ENCODE measurements at places on chromosomes 16 and 17.

- no peak for DNase-seq
These were observed 139.5 kb downstream of the BCAS3 start for GRCh38 chr17:60817192-60817591.

- DNase-seq: no peak
These were observed 9.2 kb upstream of the MRPL58 start for GRCh38 chr17:75003070-75003956.

- DNase-seq: peak; percentile 77
These were observed at the start of gene NDE1 for GRCh38 chr16:15650019-15650697. Gene NDE1 (plus strand): TSS chr16:15650245. CDS start chr16:15664779, 14,534 bp downstream.

GRCh38 chr16:51522902-51523301, 371.8 kb upstream of the SALL1 start:
- DNase-seq: no peak

DNA sequence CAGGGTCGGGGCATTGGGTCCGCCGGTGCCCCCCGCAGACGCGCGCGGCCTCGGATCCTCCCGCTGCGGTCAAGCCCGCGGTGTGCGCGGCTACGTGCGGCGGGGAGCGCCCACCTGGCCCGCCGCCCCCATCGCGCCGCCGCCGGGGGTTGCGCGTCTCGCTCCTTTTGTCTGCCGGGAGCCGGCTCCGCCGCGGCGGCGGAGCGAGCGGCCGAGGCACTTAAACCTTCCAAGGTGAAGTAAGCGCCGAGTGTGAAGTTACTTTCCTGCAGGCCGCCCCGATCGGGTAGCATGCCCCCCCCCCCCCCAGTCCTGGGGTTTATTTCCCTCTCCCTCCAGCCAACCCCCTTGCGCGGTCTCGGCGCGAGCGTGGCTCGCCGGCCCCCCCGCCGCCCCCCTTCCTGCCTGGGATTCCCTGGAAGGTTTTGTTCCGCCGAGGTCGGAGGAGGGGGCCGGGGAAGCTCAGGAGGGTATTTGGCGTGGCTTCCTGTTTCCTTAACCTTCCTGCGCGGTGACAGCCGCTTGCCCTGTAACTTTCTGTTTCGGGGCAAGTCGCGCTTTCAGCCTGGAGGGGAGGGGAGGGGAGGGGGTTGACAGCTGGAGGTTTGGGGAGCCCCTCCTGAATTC, 56.6 kb upstream of the GSE1 start:
- DNase-seq: peak; percentile 32

DNA sequence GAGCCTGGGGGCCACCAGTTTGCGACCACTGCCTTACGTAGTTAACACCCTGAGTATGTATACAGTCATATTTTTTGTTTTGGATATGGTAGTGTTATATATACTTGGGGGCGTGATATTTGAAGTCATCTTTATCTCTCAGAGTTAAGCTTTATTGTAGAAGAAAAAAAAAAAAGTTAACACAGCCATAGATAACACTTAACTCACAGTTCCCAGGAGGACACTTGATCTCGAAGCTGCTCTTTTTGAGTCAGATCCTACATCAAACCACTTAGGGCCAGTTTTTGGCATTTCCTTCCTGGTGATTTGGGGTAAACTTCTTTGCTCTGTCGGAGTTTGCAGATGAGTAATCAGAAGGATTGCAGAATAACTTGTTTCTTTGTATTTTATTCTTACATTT, 5.8 kb downstream of the ITPRIPL2 start:
- DNase-seq: no peak

DNA sequence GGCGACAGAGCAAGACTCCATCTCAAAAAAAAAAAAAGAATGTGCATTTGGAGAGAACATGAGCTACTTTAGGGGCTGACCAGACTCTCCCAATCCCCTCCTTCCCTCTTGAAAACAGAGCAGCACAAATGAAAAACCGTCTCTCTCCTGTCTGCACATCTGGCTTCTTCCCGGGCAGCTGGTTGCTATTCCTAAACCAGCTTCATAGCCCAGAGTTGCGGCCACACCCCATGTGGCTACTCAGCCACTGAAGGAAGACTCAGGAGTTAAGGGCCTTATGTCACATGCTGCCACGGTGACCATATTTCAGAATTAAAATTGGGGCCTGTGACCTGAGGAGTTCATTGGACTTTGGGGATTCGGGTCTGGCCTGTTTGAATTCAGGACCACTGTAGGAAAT, 48.3 kb downstream of the KATNIP start:
- DNase-seq: no peak

DNA sequence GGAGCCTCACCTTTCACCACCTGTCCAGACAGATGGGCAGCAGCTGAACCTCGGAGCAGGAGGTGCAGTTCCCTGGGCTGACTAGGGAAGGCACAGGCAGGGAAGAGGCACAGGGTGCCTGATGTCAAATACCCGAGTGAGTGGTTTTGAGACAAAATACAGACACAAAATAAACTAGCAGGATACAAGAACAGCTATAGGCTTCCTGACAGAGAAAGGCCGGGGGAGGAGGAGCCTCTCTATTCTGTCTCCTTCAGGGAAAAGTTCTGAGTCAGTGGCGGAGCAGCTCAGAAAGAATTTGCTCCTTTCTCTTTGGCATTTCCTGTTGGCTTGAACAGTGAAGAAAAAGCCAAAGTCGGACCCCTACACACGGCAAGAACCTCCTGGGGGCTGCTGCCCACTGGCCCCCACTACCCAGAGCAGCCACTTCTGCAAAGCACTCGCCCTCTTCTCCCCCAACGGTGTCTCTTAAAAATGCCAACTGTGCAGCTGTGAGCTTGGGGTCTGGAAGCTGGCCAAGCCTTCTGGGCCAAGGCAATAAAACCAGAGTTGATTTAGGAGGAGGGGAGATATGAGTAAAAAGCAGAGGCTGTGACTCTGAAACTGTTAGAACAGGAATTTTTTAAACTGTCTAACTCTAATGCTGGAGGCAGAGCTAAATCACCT, 14.4 kb upstream of the FAAP100 start:
- DNase-seq: no peak

DNA sequence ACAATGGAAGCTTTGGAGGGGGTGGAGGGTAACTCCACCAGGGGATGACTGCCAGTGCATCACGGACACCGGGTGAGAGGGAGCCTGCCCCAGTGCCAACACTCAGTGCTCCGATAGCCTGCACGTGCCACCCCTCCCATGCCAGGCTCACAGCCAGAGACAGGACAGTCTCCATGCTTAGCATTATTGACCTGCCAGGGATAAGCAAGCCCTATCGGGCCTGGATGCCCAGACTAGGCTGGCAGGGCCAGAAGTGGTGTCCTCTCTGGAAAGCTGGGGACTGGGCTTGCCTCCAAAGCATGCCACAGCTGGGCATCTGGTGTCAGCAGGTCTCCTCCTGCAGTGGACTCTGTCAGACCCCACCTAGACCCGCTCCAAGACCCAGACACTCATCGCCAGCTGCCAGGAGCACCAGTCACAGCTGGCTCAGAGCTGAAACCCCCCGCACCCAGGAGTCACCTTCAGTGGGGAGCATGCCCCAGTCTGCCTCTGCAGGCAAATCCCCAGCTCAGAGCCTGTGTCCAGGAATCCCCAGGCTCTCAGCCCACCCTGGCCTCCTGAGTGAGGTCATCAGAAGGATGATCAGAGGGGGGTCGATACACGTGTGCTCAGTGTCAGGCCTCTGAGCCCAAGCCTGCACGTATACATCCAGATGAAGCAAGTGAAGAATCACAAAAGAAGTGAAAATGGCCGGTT, 1.8 kb upstream of the RHBDF1 start:
- DNase-seq: no peak

DNA sequence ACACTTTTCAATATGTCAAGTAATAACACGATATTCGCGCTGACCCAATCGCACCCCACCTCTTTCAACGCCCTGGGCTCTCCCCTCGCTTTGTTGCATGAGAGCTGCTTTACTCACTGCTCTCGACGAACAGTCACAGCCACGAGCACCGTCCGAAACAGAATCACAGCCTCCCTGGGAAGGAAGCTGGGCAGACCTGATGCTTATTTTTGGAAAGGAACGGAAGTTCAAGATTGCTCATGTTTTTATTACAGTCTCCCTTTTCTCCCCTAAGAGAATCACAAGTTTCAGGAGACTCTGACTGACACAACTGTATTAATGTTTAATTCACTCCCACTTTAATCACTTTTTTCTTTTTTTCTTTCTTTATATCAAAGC, 67.8 kb downstream of the ANKRD11 start:
- DNase-seq: no peak

GRCh38 chr16:66357523-66357928, 9.0 kb upstream of the CDH5 start:
- DNase-seq: no peak

GRCh38 chr17:8067806-8068205, 19.7 kb downstream of the ALOX12B start:
- no peak for DNase-seq

GRCh38 chr17:10993126-10993525, 155.2 kb upstream of the PIRT start:
- DNase-seq: no peak

GRCh38 chr16:76791151-76791550, 399.8 kb upstream of the MON1B start:
- DNase-seq: no peak
